ENCODE measurements at places on chromosomes 6 and 20.

GRCh38 chr6:135095716-135096115 is 41.1 kb upstream of the HBS1L start:
- no peak for DNase-seq

DNA sequence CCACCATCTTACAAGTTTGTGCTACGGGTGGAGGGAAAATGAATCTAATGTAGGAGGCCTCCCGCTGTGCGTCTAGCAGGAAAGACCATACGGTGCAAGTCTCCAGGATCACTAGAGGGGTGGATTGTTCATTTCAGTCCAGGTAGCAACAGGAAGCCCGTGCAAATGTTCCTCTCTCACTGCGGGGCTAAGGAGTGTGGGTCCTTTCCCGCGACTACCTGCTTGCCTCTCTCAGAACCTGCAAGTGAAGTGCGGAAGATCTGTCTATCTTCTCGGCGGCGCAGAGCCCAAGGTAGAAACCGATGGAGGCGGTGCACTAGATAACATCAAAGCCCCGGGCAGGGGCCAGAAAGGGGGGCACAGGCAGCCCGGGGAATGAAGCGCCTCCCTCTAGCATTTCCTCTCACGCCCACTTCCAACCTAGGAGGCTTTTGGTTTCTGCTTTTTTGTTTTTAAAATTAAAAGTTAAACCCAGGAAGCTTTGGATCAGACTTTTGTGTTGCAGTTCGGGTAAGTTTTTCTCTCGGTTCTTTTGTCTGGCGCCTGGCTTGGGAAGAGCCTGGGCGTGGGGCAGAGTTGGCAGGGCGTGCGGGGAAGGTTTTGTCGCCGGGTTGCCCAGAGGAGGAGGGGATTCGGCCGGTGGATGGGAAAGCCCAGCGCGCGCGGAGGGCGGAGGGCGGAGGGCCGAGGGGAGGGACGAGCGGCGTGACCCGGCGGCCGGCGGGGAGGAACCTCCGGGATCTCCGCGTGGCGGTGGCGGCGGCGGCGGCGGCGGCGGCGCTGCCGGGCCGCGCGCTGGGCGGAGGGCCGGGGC is 3.5 kb upstream of the HIVEP1 start:
- peak; percentile 60 for DNase-seq

GRCh38 chr20:8473459-8473858 is 341.4 kb downstream of the PLCB1 start:
- no peak for DNase-seq

DNA sequence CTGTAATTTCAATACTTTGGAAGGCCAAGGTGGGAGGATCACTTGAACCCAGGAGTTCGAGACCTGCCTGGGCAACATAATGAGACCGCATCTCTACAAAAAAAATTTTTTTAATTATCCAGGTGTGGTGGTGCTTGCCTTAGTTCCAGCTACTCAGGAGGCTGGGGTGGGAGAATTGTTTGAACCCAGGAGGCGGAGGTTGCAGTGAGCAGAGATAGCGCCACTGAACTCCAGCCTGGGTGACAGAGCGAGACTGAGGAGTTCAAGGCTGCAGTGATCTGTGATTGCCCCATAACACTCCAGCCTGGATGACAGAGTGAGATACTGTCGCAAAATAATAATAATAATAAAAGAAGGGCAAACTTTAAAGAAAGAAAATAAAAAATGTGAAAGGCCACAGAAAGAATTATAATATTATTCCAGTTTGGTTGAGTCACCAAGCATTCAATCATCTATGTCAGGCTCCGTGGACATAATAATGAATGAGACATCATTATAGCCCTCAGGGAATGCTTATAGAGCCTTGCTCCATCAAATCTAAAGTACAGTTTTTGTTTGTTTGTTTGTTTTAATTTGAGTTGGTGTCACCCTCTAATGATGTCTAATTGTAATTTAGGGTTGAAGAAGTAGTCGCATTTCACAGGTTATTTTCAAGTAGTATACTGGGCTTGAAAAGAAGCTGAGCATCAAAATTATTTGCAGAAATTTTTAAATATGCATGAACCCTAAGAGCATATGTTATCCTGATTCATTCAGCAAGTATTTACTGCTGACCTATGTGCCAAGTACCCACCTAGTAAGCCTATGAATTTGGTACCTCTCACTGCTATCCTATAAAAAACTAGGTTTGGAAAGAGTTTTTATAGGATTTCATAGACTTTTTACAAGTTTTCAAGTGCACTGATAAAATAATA is 15.1 kb downstream of the GLYATL3 start:
- no peak for DNase-seq

DNA sequence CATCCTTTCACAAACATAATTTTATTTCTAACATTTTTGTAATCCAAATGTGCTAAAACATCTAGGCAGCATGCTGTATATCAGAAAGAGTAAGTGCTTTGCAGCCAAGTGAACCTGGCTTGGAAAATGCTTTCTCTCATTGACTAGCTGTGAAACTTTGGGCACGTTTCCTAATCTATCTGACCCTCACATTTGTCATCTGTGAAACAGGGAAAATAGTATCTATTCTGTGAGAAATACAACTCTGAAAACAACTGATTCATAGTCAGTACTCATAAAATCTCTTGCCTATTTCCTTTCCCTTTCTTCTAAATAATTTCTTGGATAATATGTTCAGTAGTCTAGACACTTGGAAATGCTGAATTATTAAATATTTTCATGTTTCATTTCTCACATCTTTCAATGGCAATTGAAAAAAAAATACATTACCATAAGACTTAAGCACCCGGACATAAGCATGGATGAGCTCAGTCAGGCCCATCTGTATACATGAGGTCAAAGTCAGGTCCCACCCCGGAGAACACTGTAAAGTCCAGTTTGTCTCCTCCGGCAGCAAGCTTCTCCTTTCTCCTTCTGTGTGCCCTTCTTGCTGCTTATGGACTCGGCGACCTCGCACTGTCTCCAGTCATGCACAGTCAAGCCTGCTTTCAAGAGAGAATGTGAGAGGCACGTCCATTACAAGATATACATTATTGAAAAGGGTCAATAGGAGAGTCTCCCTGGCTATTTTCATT is 455.0 kb upstream of the SOX4 start:
- DNase-seq: no peak

DNA sequence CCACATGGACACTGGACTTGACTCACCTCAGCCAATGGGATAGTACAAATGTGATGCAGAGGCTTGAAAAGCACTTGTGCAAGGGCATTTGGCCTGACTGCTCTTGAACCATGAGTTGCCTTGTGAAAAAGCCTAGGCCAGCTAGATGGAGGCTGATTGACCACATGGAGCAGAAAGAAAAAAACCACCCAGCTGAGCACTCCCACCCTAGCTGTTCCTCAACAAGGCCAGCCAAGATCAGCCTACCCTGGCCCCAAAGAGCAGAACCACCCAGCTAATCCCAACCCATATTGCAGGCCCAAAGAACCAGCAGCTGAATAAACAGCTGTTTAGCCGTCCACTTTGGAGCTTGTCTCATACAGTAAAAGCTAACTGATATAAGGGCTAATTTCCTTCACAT is 36.7 kb downstream of the PXDC1 start:
- DNase-seq: no peak

DNA sequence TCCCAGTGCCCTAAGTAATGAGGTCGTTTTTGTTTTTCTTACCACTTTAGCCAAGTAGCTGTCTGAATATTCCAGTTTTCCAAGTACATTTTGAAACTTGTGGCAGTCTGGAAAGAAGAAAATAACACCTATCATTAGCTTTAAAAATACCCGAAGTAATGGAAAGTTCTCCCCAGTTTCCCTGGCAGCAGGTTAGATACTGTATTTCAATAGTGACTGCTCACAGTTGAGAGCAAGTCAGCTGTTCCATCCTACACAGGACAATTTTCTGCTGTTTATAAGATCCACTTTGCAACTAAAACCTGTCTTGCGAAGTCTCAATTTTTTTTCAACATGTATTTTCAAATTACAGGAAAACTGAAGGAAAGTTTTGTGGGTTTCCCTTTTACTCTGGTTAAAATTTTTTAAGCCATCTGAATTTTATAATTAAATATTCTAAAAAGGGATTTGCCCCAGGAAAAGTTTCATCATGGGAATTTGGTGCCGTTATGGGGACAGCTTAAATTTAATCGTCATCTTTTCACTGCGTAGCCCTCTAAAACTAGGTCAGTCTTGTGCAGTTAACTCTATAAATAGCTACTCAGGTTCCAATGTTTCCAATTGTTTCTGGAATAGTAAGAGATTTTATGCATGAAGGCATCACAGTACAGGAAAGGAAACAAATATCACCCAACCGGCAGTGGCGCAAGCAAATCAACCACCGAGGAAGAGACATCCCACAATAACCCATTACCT is 96.9 kb downstream of the MBOAT1 start:
- DNase-seq: no peak

GRCh38 chr20:50918403-50918802 is 12.8 kb downstream of the ADNP start:
- peak; percentile 55 for DNase-seq

DNA sequence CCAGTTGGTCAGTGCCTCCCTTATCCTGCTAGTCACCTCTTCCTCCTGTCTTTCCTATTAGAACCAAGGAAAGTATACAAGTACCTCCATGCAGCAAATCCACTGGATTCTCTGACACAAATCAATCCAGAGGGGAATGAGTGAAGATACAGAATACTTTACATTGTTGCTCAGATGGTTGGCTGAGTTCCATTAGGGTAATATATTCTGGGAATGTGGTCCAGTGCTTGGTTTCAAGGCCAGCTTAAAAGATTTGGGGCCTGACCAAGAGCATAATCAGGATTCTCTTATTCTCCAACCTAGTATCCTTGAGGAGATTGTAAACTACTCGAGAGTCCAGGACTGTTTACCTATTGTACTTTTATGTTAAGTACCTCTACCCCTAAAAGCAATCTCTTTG is 23.0 kb downstream of the CARMIL1 start:
- no peak for DNase-seq

DNA sequence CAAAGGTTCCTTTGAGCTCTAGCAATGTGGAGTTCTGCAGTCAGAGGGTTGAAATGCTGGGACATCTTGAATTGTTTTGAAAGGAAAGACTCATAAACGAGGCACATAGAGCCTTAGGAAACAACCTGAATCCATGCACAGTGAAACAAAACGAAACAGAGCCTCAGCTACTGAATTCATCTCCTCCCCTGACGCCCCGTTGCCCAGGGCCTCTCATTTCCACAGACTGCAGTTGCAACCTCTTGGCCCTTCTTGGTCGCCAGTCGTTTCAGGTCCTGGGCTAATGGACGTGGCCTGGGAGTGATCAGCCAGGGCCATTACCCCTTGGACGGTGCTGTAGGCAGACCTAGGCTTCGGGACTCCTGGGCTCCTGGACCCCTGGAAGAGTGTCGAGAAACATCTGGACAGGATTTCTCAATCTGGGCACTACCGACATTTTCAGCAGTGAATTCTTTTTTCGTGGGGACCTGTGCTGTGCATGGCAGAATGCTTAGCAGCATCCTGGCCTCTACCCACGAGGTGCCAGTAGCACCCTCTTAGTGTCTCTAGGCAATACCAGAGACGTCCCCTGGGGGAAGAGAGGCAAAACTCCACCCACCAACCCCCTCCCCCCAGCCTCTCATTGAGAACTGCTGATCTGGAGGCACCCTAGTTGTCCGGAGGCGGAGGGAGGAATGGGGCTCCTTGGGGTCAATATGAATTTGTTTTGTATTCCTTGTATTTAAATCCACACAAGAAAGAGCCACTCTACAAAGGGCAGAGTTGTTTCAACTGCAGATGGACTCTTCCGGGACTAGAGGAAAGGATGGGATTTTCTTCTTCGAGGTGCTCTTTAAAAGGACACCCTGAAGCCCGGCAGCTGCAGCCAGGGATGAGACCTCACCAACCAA is 50.2 kb downstream of the TMEM242 start:
- no peak for DNase-seq

- DNase-seq: no peak
These were observed 41.2 kb upstream of the IRF4 start for GRCh38 chr6:350371-350770.

DNA sequence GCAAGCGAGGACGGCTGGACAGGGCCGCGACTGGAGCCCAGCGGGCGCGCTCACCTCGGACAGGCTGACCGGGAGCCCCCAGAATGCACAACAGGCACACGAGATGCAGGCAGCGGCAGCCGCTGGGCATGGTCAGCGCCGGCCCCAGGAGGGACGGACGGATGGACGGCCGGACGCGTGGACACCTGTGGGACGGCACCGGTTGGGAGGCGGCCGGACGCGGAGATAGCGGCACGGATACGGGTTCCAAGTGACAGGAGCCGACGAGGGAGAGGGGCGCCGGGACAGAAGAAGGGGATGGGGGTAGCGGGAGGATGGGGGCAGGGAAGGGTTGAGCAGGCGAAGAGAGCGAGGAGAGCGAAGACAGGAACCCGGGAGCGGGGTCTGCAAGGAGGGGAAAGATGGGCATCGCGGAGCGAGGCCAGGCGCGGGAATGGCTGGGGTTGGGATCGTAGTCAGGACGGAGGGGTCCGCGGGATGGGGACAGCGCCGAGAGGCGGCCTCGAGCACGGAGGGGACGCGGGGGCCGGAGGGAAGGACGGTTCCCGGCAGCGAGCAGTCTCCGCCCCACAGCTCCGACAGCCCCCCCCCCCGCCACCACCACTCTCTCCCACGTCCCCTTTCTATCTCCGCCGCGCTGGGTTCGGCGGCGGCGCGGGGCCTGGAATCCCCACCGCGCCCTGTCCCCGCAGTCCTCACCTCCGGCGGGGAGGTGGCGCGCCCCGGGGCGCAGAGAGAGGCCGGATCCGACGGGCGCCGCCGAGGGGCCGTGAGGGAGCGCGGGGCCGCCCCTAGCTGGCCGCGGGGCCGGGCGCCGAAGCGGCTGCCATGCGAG is 435 bp downstream of the DLK2 start:
- DNase-seq: peak; percentile 87

All from choroid plexus epithelial cell (primary cell).